ENCODE measurements at places on chromosomes 7 and 10.

DNA sequence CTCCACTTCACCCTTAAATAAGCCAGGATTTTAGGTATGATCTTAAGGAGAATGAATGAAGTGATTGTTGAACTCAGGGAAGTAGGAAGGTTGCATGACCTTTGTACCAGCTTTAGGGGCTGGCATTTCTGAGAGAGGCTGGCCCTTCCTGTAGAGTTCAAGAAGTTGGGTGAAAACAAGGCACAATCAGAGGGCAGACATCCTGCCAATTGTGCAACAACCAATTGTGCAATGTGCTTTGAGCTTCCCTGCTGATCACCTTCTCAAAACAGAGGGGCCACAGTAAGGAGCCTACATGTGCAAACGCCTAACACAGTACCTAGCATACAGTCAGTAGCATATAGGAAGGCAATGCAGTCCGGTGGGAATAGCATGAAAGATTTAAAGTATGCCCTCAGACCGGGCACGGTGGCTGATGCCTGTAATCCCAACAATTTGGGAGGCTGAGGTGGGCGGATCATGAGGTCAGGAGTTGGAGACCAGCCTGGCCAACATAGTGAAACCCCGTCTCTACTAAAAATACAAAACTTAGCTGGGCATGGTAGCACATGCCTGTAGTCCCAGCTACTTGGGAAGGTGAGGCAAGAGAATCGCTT, 5.4 kb downstream of the CPVL start:
- no peak for DNase-seq

GRCh38 chr10:69634759-69635425, 4.8 kb downstream of the FAM241B start:
- DNase-seq, result no peak

GRCh38 chr10:132607491-132607890, 69.9 kb downstream of the INPP5A start:
- DNase-seq, result no peak

- no peak for DNase-seq
Measured at GRCh38 chr7:44265728-44266127, 59.7 kb downstream of the CAMK2B start.

DNA sequence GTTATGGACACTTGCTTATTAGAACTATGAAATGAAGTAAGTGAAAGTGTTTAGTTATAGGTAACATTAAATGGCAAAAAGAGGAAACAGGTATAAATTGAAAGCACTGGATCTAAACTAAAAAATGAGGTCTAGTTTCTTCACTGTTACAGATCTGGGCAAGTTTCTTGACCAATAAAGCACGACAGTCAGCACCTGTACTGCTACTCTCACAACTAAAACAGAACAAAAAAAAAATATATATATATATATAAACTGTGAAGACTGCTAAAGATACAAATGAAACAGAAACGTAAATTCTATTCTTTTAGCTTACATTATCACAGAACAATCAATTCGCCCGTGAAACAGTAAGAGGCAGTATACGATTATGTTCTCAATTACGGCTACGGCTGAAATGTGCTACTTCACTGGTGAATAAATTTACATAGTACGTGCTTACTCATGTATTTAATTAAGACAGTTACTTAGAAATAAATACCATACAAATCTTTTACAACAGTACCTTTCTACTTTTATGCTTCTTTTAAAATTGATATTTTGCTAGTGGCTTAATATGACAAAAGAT, 4.2 kb downstream of the AHR start:
- no peak for DNase-seq

DNA sequence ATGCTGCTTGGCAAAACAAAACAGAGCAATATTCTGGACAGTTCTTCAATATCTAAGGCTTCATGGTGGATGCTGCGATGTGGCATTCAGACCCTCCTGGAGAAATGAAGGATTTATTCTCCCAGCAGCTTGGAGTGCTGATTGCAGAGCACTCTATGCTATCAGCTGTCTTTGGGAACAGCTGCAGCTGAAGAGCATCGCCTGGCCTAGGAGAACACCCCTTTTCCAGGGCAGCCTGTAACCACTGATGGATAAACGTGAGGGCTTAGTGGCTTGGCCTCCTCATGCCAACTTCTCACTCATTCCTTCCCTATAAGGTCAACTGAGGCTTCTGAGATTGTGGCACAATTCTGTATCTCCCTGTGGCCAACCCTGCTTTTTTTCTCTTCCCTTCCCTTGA, 638.1 kb upstream of the CNTNAP2 start:
- no peak for DNase-seq

Measured in stimulated activated CD8-positive, alpha-beta memory T cell treated with anti-CD3 and anti-CD28 coated beads, Interleukin-15, amount 100 ng/mL, for 4 hours (primary cell).